ENCODE measurements at places on chromosomes 13 and 19.

DNA sequence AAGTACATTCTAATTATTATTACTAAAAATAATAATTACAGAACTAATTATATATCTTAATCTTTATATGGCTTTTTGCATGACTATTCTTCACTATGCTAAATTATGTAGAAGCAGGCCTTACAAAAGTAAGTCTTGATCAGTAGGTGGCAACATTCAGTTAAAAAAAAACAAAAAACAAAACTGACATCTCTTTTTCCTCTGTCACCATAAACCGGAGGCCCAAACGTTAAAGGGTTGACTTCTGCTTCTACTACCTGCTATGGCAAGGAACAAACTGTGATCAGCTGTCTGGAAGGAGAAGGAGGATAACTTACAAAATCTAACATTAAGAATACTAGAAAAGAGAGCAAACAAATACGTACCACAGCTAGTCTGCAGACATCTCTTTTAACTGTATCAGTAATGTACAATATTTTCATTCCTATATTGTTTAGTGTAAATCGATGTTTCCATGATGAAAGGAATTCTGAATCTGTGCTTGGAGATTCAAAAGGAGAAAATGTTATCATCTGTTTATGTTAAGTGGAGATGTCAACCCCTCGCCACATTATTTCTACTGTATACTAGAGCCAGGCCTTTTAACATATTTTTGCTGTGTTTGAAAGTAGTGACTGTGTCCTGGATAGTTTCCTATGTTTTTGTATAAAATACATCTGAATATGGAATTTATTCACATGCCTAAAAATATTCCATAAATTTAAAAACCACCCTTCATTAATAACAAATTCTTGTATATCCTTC, 1525.4 kb downstream of the SLITRK1 start:
- no peak for DNase-seq

DNA sequence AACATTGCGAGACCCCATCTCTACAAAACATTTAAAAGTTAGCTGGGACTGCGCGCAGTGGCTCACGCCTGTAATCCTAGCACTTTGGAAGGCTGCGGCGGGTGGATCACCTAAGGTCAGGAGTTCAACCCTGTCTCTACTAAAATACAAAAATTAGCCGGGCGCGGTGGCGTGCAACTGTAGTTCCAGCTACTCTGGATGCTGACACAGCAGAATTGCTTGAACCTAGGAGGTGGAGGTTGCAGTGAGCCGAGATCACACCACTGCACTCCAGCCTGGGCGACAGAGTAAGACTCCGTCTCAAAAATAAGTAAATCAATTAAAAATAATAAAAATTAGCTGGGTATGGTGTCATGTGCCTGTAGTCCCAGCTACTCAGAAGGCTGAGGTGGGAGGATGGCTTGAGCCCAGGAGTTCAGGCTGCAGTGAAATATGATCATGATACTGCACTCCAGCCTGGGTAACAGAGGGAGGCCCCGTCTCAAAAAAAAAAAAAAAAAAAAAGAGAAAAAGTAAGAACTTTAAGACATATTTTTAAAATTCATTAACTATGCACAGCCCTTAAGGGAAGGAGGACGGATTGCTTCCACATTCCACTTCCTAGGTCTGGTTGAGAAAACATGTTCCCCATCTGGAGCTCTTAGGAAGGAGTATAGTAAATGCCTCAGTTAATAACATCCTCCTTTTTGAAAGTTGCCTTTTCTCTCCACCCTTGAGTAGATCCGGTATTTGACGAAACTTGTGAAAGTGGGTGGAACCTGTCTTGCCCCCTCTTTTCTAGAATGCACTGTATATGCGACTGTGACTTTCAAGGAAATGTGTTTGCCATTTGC, 26.1 kb downstream of the EXOC3L2 start:
- no peak for DNase-seq

DNA sequence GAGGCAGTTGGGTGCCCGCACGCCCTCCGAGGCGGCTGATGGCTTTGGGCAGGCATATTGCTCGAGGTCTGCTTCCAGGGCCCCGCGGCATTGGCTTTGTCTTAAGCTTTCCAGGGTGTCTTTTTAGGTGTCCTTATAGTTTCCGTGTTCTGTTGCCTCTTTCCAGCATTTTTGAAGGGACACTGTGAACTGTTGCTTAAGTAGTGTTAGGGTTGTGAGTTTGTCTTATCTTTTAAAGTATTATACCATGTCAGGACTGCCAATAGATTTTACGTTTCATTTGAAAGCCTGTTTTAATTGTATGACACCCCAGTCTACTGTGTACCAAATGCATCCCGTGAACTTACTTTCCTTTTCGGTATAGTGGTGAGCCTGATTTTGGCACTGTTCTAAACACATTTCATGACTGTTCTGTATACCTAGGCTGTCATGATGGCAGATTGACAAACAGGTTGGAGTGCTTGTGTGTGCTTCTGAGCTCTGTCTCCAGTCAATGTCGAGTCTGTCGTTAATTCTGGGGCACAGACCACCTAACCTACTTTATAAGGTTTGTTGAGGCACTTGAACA, 656 bp downstream of the PCCA start:
- DNase-seq, result no peak

GRCh38 chr19:3968556-3969434, 2.1 kb downstream of the DAPK3 start:
- DNase-seq, result no peak

GRCh38 chr19:19040417-19040816, 7.0 kb downstream of the ARMC6 start:
- no peak for DNase-seq

- DNase-seq, result no peak
These were observed 51.5 kb downstream of the SKA3 start for GRCh38 chr13:21124852-21125251.

GRCh38 chr13:111514610-111515306, 194.3 kb downstream of the TEX29 start:
- no peak for DNase-seq

DNA sequence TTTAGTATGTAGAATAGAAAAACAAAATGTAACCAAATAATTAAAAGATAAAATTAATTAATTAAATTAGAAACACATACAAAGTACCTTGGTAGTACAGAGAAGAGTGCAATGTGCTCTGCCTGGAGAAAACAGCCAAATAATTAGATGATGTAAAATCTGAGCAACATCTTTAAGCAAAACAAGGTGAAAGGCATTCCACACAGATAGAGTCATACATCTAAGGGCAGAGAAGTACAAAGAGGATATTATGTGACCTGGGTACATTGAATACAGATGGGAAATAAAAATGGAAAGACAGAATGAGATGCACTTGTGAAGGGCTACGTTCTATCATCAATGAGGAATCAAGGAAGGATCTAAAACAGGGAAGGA, 25.2 kb upstream of the FNDC3A start:
- no peak for DNase-seq
